ENCODE measurements at places on chromosomes 6 and 20.
A peak's percentile ranks its signal among the peaks of the same experiment; 100 is the strongest.

DNA sequence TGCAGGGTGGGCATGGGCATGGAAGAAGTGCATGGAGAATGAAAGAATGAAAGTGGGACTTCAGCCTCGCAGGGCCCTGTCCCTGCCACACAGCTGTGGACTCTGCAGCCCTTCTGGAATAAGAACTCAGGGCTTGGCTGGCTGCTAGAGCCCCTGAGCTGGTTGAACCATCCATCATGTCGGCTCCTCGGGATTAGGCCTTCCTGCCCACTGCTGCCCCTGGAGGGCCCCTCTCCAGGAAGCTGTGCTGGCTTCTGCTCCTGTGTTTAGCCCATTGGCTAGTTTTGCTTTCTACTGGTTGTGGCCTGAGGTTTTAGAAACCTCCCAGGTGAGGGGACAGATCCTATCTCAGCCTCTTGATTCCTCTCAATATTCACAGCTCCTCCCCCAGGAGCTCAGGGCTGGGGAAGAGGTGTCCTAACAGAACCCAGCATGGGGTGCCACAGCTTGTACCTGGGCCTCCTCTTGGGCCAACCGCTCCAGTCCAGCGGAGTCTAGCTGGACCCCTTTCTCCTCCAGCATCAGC lies 7.9 kb downstream of the AARS2 start:
- DNase-seq = no peak

DNA sequence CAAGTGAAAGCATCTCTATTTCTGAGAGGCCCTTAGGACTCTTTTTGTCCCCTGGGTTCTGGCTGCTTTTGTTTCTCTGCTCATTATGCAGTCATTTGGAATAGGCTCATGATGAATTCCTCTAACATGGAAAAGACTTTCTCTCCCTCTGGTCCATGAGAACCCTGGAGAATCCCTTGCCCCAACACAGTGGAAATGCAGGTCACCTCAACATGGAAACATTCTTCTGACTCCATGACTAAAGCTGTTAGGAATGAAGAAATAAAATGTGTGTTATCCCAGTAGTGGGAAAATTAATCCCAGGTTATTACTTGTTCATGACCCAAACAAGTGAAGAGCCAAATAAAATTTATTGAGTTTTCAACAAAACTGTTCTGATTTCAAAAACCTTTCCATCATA lies 458.6 kb downstream of the EPM2A start:
- no peak for DNase-seq

DNA sequence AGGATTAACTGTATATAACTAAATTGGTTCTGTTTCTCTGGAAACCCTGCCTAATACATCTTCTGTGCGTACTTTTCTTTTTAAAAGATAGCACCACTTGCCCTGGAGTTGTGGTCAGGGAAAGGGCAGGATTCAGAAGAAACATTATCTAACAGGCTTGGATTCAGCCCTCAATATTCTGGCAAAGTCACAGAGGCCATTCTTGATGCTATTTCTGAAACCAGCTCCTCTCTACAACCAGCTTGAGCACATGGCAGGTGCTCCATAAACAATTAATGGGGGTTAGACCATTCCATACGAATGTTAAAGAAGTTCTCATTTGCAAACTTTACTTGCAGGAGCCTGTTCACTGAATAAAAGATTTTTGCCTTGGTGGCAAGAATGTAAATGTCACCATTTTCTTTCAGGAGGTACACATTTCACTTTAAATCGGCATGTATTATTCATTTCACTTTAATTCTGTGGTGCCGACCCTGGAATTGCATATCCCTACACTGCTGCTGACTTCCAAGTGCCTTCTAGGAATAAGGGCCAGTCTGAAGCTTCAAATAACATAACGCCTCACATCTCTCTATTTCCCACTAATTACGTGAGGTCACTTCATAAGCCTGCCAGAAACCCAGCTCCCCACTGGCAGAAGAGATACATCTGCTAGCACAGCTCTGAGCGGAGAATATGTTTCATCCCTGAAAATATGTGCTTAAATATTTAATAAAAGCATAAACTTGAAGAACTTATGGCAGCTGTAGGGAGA lies 248.7 kb downstream of the ADGRG6 start:
- DNase-seq = no peak

GRCh38 chr20:41499961-41500725 lies 118.0 kb downstream of the CHD6 start:
- DNase-seq = no peak

DNA sequence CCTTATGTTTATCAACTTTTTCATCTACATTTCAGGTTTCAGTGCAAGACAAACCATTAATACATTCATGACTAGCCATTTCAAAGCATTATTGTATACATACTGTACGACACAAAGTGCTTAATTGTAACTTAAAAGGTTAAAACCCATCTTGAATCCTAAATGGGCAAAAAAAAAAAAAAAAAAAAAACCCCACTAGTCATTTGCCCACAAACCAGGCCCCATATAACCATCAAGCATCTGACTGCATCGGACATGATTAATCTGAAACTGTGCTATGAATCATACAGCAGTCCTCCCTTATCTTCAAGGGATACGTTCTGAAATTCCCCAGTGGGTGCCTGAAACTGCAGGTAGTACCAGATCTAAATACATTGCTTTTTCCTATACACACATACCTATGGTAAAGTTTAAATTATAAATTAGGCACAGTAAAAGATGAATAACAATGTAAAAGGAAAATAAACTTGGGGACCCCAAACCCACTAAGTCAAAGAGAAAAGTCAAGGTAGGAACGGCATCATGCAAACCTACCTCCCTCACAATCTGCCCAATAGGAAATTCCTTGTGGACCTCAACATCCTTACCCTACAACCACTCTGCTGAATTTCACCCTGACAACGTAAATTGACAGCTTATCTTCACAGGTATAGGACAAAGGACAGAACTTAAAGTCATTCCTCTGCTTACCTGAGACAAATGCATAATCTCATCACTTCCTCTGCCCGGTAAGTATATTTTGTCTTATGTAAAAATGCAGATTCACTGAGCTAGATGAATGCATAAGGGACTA lies 14.3 kb downstream of the B4GALT5 start:
- DNase-seq = peak; percentile 50

GRCh38 chr6:155024391-155025027 lies 29.4 kb downstream of the TIAM2 start:
- DNase-seq = no peak

GRCh38 chr20:35404614-35405259 lies 7.0 kb downstream of the UQCC1 start:
- no peak for DNase-seq

GRCh38 chr6:112109262-112109661 lies 21.9 kb downstream of the FAM229B start:
- DNase-seq = no peak

DNA sequence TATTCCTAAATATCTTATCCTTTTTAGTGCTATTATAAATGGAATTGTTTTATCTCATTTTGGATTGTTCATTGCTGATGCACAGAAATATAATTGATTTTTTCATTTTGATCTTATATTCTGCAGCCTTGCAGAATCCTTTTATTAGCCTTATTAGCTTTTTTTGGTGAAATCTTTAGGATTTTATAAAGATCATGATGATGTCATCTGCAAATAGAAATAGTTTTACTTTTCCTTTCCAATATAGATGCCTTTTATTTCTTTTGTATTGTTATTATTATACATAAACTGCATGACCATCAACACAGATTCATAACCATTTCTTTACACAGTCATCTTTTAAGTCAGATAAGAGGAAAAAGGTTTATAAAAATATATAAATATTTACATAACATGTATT lies 16.9 kb upstream of the PSMF1 start:
- DNase-seq = no peak

DNA sequence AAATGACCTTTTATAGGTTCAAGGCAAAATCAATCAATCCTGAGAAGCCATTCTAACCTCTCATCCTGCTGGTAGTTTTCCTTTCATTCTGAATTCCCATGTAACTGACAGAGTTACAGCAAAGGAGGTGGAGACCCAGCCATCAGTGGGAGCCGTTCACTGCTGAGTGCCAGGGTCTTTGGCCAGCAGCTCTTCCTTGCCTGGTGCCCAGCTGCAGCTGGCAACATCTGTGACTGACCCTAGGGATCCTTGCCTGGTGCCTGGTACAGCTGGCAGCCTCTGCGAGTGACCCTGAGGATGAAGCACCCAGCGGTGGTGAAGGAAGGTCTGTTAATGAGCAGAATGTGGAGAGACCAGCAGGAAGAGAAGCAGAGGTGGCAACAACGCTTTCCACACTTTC lies 314.6 kb downstream of the THBS2 start:
- no peak for DNase-seq

Measured in activated CD4-positive, alpha-beta T cell treated with anti-CD3 and anti-CD28 coated beads for 48 hours (primary cell).